ENCODE measurements at places on chromosomes 7 and 10. TPM values are rescaled to one million over a fixed set of nuclear protein-coding genes. Genes with fewer than 3 reads are reported as not detected.

AGAP6 gene
- 0.60 TPM for polyA plus RNA-seq

DNA sequence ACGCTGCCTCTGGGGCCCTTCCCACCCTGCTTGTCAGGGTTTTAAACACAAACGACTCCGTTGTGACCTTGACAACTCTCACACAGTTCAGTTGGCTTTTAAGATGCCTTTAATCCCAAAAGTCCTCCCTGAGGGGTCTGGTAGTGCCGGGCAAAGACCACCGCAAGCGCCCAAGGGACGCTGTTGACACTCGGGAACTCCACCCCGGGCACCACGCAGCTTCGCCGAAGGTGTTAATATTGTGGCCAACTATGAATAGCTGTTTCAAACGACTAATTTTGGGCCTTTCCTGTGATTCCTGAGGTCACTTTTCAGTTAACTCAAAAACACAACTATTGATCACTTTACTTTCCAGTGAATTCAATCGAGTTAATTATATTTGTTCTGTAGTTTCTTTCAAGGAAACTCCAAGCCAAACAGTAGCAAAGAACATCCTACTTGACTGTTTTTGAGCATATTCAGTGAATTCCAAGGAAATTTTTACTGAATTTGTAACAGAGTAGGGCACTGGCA, 958 bp upstream of the ESYT2 start:
- peaks cover 8% of the 10 kb centered on the region for H3K27me3 ChIP-seq
- peaks cover 17% of the 10 kb centered on the region for H3K4me1 ChIP-seq
- DNase-seq: no peak

GRCh38 chr10:490256-490655, 199.2 kb downstream of the DIP2C start:
- H3K36me3 ChIP-seq: no peaks in the 10 kb centered on the region
- no peak overlapping the region for H3K4me3 ChIP-seq
- H3K27ac ChIP-seq: no peak overlapping the region
- no peaks in the 10 kb centered on the region for H3K4me1 ChIP-seq
- H3K27me3 ChIP-seq: peaks cover 27% of the 10 kb centered on the region

DNA sequence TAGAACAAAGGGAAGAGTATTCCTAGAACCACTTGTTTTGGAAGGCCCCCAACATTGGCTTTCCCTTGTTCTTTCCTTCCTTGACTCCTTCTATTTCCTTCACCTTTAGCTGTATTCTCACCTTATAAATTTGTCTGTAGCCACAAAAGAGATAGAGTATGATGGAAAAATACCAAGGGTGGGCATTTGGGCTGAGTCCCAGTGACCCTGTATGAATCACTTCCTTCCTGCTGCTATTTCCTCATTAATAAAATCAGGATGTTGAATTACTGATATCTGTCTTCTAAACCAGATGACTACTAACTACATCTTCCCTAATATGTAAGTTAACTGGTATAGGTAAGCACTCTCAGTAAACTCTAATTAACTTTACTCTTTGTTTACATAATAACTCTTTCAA, 55.1 kb downstream of the IFIT5 start:
- H3K27ac ChIP-seq: no peak overlapping the region
- H3K27me3 ChIP-seq: peaks cover 4% of the 10 kb centered on the region
- no peak overlapping the region for H3K4me3 ChIP-seq
- no peaks in the 10 kb centered on the region for H3K36me3 ChIP-seq
- DNase-seq: no peak

CALD1 gene
- polyA plus RNA-seq: 0.64 TPM

PDZD7 gene
- not detected for polyA plus RNA-seq

Measured in naive B cell (primary cell).